ENCODE measurements at places on chromosomes 1 and 21.

GRCh38 chr1:85504417-85504816 lies 39.5 kb upstream of the DDAH1 start:
- H3K27me3 ChIP-seq: no peaks in the 10 kb centered on the region
- no peak overlapping the region for H3K27ac ChIP-seq
- no peak for DNase-seq
- no peaks in the 10 kb centered on the region for H3K4me1 ChIP-seq

DNA sequence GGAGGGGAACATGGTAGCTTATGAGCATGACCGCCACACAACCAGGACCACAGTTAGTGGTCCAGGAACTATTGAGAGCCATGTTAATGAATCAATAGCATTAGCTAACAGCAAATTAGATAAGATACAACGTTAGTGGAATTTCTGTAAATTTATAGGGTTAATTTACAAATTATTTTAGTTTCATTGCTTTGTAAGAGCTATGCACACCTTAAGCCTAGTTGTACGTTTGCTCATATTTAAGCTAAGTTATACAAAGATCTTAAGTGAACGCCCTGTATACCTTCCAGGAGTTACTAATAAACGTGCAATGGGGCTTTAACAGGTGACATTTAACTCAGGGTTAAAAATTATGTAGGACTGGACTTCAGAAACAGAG lies 749 bp downstream of the EXOSC10 start:
- H3K4me1 ChIP-seq: no peaks in the 10 kb centered on the region
- peak overlapping the region; percentile 96 for H3K4me3 ChIP-seq
- no peaks in the 10 kb centered on the region for H3K27me3 ChIP-seq
- H3K27ac ChIP-seq: no peak overlapping the region
- peaks cover 9% of the 10 kb centered on the region for H3K36me3 ChIP-seq
- no peak for DNase-seq

DNA sequence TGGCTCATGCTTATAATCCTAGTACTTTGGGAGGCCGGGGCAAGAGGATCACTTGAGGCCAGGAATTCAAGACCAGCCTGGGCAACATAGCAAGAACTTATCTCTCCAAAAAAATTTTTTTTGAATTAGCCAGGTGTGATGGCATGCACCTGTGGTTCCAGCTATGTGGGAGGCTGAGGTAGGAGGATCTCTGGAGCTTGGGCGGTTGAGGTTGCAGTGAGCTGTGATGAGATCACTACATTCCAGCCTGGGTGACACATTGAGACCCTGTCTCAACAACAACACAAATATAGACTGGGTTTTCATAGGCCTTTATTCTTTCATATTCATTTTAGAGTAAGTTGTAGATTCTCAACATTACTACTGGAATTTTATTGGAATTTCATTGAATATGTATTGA lies 12.8 kb downstream of the MED18 start:
- H3K4me1 ChIP-seq: no peaks in the 10 kb centered on the region
- no peak for DNase-seq
- no peaks in the 10 kb centered on the region for H3K36me3 ChIP-seq
- H3K4me3 ChIP-seq: no peak overlapping the region

DNA sequence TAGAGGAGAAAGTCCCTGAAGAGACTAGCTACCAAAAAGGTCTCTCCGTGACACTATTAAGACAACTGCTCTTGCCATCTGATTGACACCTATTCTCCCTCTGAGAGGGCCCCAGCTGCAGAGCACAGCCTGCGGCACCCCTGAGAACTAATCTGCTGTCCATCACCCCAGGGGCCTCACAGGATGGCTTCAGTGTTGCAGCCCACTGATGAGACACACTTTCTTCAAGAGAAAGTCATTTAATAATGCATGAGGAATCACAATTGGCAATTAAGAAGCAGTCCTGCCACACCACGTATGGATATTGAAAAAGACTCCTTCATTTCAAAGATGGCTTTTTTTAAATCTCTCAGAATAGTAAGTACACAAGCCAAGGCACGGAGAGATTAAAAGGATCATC lies 48.9 kb downstream of the CAPN8 start:
- H3K4me1 ChIP-seq: no peaks in the 10 kb centered on the region
- no peak for DNase-seq
- H3K27me3 ChIP-seq: no peaks in the 10 kb centered on the region
